ENCODE measurements at places on chromosomes 3 and 15.

DNA sequence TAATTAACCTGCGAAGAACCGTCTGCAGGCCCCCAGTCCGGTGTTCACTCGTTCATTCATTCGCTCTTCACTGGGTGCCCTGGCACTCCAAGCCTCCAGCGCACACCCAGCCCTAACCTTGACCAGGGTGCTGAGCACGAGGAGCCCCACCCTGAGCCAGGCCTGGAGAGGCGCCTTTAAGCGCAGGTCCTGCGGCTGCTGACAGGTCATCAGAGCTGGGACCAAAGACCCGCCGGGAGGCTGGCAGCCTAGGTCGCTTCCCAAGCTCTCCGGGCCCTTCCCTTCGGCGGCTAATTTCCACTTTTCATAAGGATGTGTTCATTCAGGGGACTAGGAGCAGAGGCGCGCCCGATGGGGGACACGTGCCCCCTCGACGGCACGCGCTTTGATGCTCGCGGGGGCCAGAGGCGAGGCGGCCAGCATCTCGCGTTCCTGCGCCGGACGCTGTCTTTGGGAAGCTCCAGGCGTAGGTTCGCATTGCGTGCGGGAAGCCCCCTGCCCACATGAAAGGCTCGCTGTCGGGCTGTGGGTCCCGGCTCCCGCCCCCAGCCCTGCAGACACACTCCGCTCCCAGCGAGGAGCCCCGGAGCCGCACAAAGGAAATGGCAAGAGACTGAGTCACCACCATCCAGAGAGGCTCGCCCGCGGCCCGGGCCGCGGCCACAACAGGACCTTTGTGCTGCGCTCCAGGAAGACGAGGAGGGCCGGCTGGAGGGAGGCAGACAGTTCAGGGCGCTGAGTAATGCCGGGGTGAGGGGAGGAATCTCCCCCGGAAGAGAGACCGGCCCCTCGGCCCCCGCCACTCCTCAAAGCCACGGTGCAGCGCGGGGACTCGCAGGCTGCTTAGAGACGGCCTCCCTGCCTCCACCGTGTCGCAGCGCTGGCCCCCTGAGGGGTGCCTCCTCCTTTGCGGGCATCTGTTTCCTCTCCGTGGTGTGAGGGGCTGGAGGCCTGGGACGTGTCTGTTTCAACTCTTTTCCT is 266.4 kb upstream of the HES1 start:
- peak; percentile 81 for DNase-seq

DNA sequence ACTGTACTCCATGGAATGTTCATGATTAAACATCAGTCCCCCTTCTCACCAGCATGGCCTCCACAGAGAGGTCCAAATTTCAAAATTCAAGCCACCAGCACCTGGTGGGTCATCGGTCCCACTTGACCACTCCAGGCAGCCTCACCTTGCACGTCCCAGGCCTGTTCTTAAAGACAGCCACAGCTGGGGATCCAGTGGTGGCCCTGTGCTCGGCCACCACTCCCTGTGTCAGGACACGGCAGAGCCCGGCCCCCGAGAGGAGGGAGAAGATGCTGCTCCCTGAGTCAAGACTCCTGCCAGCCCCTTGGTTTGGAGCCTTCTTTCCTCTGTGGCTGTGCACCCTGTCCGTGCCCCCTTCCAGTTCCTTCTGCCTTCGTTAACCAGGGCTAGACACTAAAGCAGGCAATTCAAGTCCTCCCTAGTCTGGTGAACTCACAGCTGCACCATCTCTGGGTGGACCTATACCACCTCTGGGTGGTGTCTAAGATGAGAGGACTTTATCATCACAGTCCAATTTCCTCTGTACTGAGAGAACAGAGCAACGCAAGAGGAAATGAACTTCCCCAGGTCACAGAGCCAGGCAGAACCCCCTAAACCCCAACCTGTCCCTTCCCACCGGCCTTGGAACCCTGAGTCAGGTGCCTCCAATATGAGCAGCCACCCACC is 97.1 kb downstream of the MEGF11 start:
- no peak for DNase-seq

- no peak for DNase-seq
Measured at GRCh38 chr3:135134684-135135075, 339.6 kb downstream of the EPHB1 start.

DNA sequence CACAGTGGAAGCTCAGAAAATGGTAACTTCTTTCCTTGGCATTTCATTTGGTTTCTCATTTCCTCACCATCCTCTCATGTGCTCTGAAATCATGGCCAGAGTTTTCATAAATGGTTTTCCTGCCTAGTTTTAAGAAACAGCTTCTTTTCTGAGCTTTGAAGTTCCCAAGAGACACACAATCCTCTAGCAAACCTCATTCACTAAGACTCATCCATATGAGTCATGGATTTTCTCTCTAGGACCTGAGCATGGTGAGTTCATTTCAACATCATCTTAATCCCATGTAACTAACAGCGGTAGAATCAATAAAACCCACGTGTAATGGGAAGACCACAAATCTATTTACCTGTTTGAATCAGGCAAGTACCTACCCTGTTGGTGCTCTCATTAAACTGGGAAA is 274.5 kb upstream of the LRTM1 start:
- peak; percentile 34 for DNase-seq

GRCh38 chr15:51828621-51829375 is 655 bp upstream of the TMOD3 start:
- peak; percentile 36 for DNase-seq

- DNase-seq = no peak
Measured at GRCh38 chr3:137409584-137409983, 354.5 kb upstream of the SOX14 start.

GRCh38 chr3:183114384-183115178 is 15.3 kb upstream of the MCCC1 start:
- no peak for DNase-seq

DNA sequence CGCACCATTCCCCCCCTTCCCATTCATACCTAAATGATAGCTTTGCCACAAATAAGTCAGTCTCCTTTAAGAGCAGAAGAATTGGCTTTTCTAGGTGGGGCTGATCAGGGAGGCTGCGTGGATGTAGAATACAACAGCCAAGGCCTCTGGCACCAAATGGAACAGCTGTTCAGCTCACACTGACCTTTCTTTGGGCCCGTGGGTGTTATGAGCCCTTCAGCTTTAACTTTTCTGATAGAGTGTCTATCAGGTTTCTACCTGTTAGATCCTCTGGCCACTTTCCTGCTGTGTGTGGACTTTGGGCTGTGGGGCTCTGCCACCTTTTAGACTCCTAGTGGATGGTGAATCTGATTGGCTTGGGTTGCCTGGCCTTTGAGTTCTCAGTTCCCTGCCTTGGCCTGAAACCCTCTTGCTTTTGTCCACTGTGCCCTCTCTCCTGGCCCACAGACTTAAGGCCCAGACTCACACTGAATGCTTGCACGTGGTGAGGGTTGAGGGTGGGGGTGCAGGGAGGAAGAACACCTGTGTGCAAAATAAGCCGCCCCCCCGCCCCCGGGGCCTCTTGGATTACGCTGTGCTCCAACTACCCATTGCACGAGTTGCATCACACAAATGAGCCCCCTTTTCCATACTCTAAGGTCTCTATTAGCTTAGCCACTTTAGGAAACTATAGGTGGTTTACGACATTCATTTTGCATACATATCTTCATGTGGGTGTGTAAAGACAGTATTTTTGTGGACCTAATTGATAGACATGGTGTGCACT is 1.3 kb upstream of the RFX7 start:
- DNase-seq = no peak

DNA sequence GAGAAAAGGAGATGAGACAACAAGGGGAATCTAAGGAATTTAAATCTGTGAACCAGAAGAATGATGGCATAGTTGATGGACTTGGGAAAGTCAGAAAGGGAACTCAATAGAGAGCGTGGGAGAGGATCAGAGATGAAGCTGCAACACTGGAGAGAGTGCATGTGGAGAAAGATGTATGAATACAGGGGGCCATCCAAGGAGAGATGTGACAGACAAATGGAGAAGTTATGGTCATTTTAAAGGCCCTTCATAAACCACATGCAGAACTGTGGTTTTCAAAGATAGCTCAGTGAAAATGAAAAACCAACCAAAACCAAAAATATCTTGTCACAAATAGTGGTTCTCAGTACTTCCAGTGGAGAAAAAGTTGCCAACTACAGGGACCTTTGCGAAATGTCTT is 265.2 kb downstream of the SUCLG2 start:
- DNase-seq = no peak

DNA sequence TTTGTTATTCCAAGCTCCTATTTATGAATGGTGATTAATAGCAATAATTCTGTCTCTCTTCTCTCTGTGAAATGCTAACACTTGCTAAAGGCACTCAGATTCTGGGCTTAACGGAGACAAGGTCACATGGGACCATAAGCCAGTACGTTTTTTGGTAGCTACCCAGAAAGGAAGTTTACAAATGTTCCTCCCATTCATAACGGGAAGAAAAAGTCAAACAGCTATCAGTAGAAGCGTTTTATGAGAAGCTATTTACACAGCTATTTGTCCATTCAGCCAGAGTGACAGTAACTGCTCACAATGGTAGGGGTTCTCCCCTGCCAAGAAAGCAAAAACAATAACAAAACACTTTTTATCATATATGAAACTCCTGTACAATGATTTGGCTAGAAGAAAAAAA is 51.5 kb downstream of the ZMAT3 start:
- no peak for DNase-seq

GRCh38 chr15:40310001-40310959 is 2.5 kb upstream of the PLCB2 start:
- peak; percentile 53 for DNase-seq

- no peak for DNase-seq
Measured at GRCh38 chr3:102148598-102149337, 286.0 kb upstream of the ZPLD1 start.

GRCh38 chr3:76362643-76363042 is 577.3 kb upstream of the ZNF717 start:
- DNase-seq = no peak

DNA sequence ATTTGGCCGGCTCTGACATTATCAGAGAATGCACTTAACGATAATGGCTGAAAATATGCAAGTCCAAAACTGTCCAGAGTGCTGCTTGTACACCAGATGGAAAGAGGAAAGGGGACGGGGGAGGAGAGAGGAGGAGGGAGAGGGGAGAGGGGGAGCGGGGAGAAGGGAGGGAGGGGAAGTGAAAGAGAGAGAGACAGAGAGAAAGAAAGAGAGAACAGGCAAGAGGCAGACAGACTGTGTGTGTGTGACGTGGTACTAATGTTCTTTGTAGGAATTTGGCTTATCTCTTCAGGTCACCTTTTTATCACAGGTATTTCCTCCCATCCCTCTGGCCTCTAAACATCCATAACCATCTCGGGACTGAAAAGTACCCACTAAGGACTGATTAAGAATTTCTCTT is 75.1 kb upstream of the LMOD3 start:
- DNase-seq = no peak

DNA sequence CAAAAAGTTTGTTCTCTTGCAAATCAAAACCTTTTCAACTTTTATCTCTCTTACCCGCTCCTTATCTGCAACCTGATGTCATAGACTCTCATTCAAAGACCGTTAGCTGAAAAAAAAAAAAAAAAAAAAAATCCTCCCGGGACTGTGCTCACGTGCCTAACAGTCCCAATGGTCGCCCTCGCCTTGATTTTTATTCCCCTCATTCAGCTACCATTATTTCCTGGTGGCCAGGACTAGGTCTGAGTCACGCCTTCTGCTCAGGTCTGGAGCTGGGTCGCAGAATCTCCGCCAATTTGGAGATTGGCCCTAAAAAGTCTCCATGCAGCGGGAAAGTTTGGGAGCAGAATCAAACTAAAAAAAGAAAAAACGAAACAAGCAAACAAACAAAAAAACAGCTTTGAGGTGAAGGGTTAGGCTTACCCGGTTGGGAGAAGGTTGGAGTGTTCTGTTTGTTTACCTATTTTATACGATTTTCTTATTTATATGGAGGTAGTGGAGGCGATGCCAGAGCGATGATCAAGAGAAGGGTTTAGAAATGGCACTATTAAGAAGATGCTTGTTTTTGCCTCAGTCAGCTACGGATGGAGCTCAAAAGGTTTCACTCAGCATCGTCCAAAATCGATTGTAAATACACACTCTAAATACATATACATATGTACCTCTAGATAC is 51.1 kb downstream of the ZIC4 start:
- DNase-seq = no peak

GRCh38 chr3:130374908-130375307 is 29.4 kb downstream of the COL6A5 start:
- DNase-seq = no peak

DNA sequence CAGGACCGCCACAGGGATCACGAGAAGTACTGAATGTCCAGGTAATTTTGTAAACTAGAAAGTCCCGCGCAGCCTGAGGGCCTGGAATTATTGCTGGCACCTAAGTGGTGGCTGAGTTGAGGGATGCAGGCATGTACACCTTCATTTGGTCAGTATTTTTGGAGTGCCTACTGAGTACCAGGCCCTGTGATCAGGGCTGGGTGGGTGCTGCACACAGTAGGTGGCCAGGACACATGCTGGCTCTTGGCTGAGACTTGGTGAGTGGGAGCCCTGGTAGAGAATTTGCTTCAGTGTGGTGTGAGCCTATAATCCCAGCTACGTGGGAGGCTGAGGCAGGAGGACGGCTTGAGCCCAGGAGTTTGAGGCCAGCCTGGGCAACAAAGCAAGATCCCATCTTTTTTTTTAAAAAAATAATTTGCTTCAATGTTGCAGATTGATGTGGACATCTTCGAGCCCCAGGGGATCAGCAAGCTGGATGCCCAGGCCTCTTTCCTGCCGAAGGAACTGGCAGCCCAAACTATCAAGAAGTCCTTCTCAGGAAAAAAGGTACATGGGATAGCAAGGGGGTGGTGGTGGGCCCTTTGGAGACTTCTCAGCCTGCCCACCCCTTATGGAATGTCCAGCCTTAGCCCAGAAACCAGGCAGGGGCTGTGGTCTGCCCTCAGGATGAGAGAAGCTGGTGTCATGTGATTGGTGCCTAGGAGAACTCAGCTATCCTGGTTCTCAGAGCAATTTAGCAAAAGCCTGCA is 2.6 kb downstream of the ITIH1 start:
- no peak for DNase-seq

DNA sequence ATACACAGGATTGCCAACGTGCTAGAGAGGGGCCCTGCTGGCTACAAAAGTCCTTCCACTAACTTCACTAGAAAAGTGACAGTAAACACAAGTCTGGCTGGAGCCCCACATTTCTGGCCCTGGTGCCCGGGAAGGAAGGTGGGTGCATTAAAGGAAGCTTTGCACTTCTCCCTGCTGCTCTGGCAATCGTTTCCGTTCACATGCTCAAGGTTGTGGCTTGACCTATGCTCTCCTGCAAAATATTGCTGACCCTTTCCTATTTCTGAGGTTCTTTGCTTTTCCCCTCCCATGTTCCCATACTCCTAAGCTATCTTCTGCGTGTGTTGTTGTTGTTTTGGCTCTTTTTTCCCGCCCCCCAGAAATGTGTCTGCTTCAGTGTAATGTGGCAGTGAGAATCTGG is 9.1 kb upstream of the CCR3 start:
- DNase-seq = no peak
